Esophagus muscularis mucosa (tissue), 4 donors: ENCODE measurements at places on chromosomes 3 and 15. TPM values are rescaled to one million over a fixed set of nuclear protein-coding genes. Genes with fewer than 3 reads are reported as not detected.
A peak's percentile ranks its signal among the peaks of the same experiment; 100 is the strongest.

Gene SLC24A5
- not detected for total RNA-seq

Gene C3orf33
- total RNA-seq = 3.2 TPM

Gene NOX5
- total RNA-seq = 0.45 TPM

Gene C3orf85
- not detected for total RNA-seq

Gene TICRR
- total RNA-seq = 0.06 TPM

Gene CPNE4
- total RNA-seq = 0.17 TPM

DNA sequence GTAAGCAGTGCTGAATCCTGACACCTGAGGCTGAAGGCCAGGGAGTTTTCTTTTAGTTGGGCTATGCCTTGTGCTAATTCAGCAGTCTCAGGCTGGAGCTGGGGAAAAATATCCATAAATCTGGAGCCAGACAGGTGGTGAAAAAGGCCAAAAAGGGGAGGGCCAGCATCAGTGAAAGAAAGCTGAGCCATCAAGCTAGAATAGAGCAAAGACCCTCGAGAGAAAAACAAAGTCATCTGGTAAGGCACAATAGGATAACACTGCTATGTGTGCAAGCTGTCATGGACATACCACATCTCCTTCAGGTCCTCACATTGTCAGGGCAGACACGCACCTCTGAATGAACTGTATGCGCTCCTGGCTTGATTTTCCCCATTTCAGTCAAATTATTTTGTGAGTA lies 687.9 kb downstream of the SQOR start:
- no peak for DNase-seq

GRCh38 chr3:18812316-18812715 lies 336.0 kb upstream of the KCNH8 start:
- DNase-seq = no peak

- DNase-seq = no peak
Measured at GRCh38 chr3:14418296-14419250, 16.2 kb downstream of the SLC6A6 start.

- DNase-seq = peak; percentile 70
Measured at GRCh38 chr3:156729460-156730179, 55.2 kb downstream of the TIPARP start.

DNA sequence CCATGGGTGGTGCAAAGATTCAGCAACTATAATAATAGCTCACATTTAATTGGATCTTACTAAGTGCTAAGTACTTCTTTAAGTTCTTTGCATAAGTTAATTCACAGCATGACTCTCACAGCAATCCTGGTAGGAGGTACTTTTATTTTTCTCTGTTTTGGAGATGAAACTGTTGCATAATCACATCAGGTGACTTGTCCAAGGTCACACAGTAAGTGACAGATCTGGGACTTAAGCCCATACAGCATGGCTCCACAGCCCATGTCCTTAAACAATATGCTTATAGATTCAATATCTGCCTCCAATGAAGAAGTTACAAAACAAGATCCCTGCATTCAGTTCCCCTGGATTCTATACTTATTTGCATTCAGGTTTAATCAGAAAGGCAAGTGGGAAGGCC lies 171.8 kb downstream of the CNTN3 start:
- no peak for DNase-seq

- no peak for DNase-seq
Measured at GRCh38 chr15:35229085-35229484, 144.0 kb upstream of the NANOGP8 start.

- no peak for DNase-seq
Measured at GRCh38 chr3:157130467-157131251, 29.3 kb downstream of the CCNL1 start.

GRCh38 chr3:60633644-60634043 lies 617.6 kb downstream of the FHIT start:
- no peak for DNase-seq

DNA sequence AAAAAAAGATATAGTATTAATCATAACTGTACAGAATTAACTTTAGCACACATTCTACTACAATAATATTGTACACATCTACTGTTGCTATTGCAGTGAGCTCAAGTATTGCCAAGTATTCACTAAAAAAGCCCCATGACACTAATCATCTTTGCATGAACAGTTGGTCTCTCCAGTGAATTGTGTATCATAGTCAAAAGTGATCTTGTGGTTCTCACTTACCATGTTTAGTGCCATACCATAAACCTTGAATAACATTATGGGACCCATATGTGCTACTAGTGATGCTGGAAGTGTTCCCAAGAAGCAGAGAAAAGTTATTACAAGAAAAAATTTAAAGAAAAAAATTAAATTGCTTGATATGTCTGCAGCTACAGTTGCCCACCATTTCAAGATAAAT lies 177.1 kb downstream of the PCCB start:
- DNase-seq = no peak

GRCh38 chr3:37887062-37887461 lies 25.4 kb downstream of the CTDSPL start:
- DNase-seq = no peak
